ENCODE measurements at places on chromosomes 5 and 9. TPM values are rescaled to one million over a fixed set of nuclear protein-coding genes. Genes with fewer than 3 reads are reported as not detected.

CAVIN4 gene
- total RNA-seq: 8.8 TPM

PCDHGA10 gene
- 15.2 TPM for total RNA-seq

PHF24 gene
- 45.2 TPM for total RNA-seq

MYOZ3 gene
- 6.7 TPM for total RNA-seq

GM2A gene
- total RNA-seq: 25.1 TPM

TICAM2 gene
- 2.8 TPM for total RNA-seq

TEX48 gene
- not detected for total RNA-seq

DOCK2 gene
- 8.1 TPM for total RNA-seq

CCNI2 gene
- total RNA-seq: 1.8 TPM

GABRA1 gene
- total RNA-seq: 76.6 TPM

DAB2 gene
- total RNA-seq: 11.5 TPM

CDX1 gene
- total RNA-seq: not detected

SQSTM1 gene
- total RNA-seq: 63.9 TPM

TMEM174 gene
- total RNA-seq: not detected

FRMD3 gene
- total RNA-seq: 26.5 TPM

INSL6 gene
- not detected for total RNA-seq

NKD2 gene
- 5.3 TPM for total RNA-seq

NR4A3 gene
- 2.1 TPM for total RNA-seq

KCNV2 gene
- total RNA-seq: not detected

NIM1K gene
- 12.7 TPM for total RNA-seq

OGN gene
- total RNA-seq: 11.8 TPM
